GM23248 (cell line): ENCODE measurements at places on chromosomes 13 and 19. TPM values are rescaled to one million over a fixed set of nuclear protein-coding genes. Genes with fewer than 3 reads are reported as not detected.

The SPACA4 gene
- not detected in 2 replicates for total RNA-seq

The SIAH3 gene
- total RNA-seq = not detected in 2 replicates

The KANK2 gene
- total RNA-seq = 215 and 278 TPM in 2 replicates

The KLF2 gene
- total RNA-seq = 3.3 and 11.3 TPM in 2 replicates

The WDR88 gene
- total RNA-seq = not detected in 2 replicates

The GAPDHS gene
- not detected in 2 replicates for total RNA-seq

The ANGPTL8 gene
- total RNA-seq = 1.7 TPM in 1 of 2 replicates, not detected in the other

The PTPRH gene
- total RNA-seq = 0.43 and 2.9 TPM in 2 replicates

The SPC24 gene
- 9.5 and 19.8 TPM in 2 replicates for total RNA-seq

The ZNF766 gene
- 9.5 and 9.7 TPM in 2 replicates for total RNA-seq

The TMC4 gene
- not detected in 2 replicates for total RNA-seq

The ILF3 gene
- total RNA-seq = 75.5 and 93.2 TPM in 2 replicates

The MAP4K1 gene
- not detected in 2 replicates for total RNA-seq
